ENCODE measurements at places on chromosomes 12 and 14.

GRCh38 chr12:40775661-40776060 lies 83.4 kb downstream of the CNTN1 start:
- peak; percentile 1 for DNase-seq

DNA sequence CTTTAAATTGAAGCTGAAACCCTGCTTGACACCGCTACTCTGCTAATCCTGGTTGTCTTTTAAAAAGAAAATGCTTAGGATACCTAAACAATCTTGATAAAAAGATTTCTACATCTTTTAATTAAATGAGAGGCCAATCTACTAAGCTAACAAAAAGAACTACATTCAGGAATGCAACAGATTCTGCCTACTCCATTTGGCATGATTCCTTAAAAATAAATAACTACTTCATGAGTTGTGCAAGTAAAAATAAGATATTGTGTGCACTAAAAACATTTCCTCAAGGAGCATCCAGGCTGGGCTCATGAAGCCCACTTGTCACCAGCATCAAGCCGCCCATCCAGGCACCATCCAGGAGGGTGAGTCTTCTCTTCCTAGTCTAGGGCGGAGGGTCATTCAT lies 197.5 kb downstream of the PAX9 start:
- no peak for DNase-seq

DNA sequence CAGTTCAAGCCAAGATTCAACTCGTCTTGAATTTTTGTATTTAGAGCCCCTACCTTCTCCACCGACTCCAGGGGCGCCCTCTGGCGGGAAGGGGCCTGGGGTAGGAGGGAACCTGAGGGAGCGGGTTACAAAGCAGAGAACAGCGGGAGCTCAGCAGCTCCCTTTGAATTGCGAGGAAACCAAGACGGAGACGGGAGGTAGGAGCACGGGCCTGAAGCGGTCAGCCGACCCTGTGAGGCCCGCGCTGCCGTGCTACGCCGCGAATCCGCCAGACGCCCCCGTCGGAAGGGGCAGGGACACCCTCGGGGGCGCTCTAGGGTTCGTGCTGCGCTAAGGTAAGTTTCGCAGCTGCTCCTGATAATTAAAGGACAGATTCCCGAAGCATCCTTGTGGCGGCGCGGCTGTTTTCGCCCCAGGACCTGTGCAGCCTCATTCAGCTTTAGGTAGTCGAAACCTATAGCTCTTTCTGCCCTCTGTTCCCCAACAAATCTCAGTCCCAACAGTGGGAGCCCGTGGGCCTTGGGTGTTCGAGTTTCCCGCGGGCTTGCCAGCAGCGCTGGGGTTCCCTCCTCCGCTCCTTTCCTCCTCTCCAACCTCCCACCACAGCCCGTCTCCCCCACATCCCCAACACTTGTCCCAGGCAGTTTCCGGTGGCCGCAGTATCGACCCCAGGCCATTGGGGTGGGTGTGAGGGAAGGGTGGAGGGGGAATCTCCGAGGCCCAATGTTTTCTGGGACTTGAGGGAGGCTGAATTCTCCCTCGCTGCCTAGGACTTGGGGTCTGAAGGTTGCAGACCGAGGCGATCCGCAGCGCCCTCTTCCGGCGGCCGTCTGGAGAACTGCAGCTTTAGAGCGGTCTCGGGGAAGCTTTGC lies 5.1 kb upstream of the NKX2-1 start:
- no peak for DNase-seq

GRCh38 chr12:130463275-130463658 lies 125.6 kb downstream of the PIWIL1 start:
- DNase-seq, result no peak

- no peak for DNase-seq
Measured at GRCh38 chr12:111112311-111113098, 192.1 kb upstream of the MYL2 start.

GRCh38 chr12:110585231-110585799 lies 2.2 kb upstream of the PPTC7 start:
- DNase-seq, result peak; percentile 32

Measured in fibroblast of skin of back (primary cell).